Tibial artery (tissue), 4 donors: ENCODE measurements at places on chromosomes 12 and 14.
A peak's percentile ranks its signal among the peaks of the same experiment; 100 is the strongest.

DNA sequence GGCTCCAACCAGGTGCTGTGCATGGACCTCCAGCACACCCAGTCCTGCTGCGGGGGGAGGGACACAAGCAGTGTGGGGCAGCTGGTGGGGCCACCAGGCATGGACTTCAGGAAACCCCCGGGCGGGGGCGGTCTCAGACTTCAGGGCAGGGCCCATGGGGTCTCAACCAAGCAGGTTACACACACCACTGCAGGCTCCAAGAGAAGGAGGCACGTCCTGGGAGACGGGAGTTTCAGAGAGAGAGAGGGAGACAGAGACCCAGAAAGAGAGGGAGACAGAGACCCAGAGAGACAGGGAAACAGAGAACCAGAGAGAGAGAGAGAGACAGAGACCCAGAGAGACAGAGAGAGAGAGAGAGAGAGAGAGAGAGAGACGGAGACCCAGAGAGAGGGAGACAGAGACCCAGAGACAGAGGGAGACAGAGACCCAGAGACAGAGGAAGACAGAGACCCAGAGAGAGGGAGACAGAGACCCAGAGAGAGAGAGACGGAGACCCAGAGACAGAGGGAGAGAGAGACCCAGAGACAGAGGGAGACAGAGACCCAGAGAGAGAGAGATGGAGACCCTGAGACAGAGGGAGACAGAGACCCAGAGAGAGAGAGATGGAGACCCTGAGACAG is 128.9 kb downstream of the NCOR2 start:
- DNase-seq = no peak

- no peak for DNase-seq
Measured at GRCh38 chr12:132986885-132987225, 688 bp downstream of the ZNF26 start.

DNA sequence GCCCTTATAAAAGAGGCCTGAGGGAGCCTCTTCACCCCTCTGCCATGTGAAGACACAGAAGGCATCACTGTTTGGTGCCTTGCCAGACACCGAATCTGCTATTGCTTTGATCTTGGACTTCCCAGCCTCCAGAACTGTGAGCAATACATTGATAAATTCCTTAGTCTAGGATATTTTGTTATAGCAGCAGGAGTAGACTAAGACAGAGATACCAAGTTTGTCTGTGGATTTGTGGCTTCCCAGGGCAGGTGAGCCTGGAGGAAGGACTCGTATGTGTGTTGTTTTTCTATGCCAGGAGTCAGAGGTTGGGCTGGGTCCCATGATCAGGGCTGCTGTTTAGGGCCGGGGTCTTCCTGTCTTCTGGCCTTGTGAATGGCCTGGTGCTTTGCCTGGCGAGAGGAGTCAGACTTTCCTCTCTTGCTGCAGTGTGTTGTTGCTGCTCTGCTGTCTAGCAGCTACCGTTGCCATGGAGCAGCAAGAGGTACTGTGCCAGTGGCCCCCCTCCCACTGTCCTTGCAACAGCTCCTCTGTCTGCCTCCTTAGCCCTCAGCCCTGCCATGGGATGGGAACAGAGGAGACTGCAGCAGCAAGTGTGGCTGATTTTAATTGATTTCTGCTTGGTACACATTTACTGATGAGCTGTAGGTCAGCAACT is 111.2 kb downstream of the CHST11 start:
- no peak for DNase-seq

DNA sequence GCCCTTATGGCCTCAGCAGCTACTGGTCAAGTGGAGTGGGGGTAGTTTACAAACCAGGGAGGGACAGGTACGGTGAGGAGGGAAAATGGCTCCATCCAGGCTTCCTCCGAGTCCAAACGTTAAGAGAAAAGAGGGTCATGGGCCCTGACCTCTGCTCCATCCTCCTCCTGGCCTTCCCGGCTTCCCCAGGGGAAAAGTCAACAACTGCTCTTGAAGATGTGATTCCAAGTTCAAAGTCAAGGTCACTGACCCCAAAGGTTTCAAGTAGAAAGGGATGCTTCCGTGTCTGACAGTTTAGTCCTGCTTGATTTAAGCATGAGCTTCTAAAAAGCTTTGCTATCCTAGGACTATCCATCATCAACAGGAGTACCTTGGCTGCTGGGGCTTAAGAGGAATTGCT is 28.5 kb downstream of the CCDC88C start:
- no peak for DNase-seq

DNA sequence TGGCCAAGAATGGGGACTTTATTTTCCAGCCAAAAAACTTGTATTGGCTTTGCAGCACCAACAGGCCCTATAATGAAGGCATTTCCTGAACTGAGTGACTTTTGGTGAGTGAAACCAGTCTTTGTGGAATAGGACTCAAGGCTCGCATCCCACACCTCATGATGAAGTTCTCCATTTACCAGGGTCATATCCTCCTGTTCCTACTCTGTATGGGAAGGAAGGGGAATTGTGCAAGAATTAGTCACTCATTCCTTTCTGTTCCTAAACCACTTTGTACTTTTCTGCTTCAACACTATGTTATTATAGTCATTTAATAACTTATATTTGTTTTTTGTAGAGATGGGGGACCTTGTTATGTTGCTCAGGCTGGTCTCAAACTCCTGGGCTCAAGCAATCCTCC is 2.3 kb upstream of the SPATS2 start:
- DNase-seq = peak; percentile 24

- no peak for DNase-seq
Measured at GRCh38 chr12:52014567-52015530, 8.1 kb downstream of the TAMALIN start.

GRCh38 chr14:97097296-97097695 is 300.1 kb downstream of the VRK1 start:
- DNase-seq = no peak
